ENCODE measurements at places on chromosomes 11 and 22. TPM values are rescaled to one million over a fixed set of nuclear protein-coding genes. Genes with fewer than 3 reads are reported as not detected.
A peak's percentile ranks its signal among the peaks of the same experiment; 100 is the strongest.

Gene MCAM
- 528 TPM for total RNA-seq

Gene FAM83F
- total RNA-seq = 0.42 TPM

Gene BEST1
- total RNA-seq = 5.8 TPM

Gene METTL15
- total RNA-seq = 17.1 TPM

Gene ELFN2
- total RNA-seq = 0.05 TPM

Gene TBX10
- total RNA-seq = not detected

Gene ARHGAP42
- 20.0 TPM for total RNA-seq

Gene CDHR5
- not detected for total RNA-seq

Gene TRIM6
- total RNA-seq = 1.8 TPM

Gene AMOTL1
- 47.7 TPM for total RNA-seq

Gene ZC3H7B
- total RNA-seq = 36.1 TPM

Gene MAP6
- total RNA-seq = 11.6 TPM

Gene PNPLA2
- 85.5 TPM for total RNA-seq

Gene FANCF
- 5.1 TPM for total RNA-seq

Gene RNH1
- total RNA-seq = 197 TPM

Gene DDTL
- total RNA-seq = 0.90 TPM

Gene ANO1
- total RNA-seq = 56.2 TPM

Gene KRTAP5-11
- total RNA-seq = not detected

GRCh38 chr11:330307-330693 is 9.6 kb upstream of the IFITM3 start:
- DNase-seq = peak; percentile 47

DNA sequence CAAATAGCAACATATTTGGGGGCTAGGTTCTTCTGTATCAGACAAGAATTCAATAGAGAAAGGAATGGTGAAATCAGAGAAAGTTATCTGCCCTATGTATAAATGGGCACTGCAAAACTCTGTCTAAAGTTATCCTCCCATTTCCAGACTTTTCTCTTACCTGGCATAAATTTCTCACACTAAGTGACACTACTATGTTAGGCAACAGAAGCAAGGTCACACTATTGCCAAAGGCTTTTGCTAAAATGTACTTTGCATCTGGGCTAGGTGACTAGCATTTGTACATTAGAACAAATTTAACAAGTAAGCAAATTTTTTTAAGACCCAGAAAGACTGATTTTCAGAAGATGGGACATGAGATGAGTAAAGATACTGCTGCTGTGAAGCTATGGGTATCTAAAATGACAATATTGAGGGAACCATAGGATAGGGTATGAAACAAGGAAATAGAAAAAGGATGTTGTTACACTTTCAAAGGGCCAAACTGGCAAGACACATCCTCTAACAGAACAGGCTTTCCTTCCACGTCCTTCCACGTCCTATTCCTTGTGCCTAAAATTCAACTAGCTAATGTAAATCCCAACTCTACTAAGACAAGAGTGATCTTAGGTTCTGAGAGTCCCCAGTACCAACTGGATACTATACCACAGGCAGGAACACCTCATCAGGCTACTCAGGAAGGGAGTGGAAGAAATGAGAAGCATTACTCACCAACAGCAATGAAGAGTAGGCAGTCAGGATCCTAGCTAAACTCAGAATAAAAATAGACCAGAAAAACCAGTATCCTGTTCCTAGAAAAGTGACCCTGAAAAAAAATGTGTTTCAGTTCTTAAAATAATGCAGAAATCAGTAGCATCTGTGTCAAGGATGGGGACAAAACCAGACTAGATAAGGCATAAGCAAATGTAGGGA is 22.6 kb downstream of the GDPD4 start:
- DNase-seq = no peak

DNA sequence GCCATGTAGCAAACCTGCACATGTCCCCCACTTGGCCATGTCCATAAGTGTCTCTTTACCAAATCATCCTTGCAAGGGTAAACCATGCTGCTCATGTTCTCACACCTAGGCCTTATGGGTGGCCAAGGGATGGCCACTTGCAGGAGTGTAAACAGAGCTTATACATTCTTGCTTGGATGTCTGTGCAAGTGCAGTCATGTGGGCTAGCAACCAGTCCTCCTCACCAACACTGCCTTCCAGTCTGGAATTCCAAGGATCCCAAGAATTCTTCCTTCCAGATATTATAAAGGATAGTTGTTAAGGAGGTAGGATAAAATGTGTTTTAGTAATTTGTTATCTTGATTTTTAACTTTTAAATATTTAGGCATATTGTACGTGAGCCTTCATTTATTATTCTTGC is 47.8 kb upstream of the OR5P2 start:
- no peak for DNase-seq

GRCh38 chr11:50275133-50275532 is 242.5 kb downstream of the OR4C45 start:
- DNase-seq = no peak

GRCh38 chr11:103043826-103044678 is 47.9 kb downstream of the DCUN1D5 start:
- DNase-seq = no peak

GRCh38 chr11:10844796-10845195 is 13.1 kb downstream of the ZBED5 start:
- DNase-seq = no peak

GRCh38 chr22:40499209-40499623 is 128.8 kb downstream of the SGSM3 start:
- no peak for DNase-seq

GRCh38 chr11:60150279-60150678 is 32.6 kb downstream of the MS4A6A start:
- no peak for DNase-seq

GRCh38 chr11:133385781-133386180 is 146.5 kb downstream of the OPCML start:
- DNase-seq = no peak

- DNase-seq = peak; percentile 78
Observed at GRCh38 chr11:133906241-133906640, 50.5 kb downstream of the IGSF9B start.

DNA sequence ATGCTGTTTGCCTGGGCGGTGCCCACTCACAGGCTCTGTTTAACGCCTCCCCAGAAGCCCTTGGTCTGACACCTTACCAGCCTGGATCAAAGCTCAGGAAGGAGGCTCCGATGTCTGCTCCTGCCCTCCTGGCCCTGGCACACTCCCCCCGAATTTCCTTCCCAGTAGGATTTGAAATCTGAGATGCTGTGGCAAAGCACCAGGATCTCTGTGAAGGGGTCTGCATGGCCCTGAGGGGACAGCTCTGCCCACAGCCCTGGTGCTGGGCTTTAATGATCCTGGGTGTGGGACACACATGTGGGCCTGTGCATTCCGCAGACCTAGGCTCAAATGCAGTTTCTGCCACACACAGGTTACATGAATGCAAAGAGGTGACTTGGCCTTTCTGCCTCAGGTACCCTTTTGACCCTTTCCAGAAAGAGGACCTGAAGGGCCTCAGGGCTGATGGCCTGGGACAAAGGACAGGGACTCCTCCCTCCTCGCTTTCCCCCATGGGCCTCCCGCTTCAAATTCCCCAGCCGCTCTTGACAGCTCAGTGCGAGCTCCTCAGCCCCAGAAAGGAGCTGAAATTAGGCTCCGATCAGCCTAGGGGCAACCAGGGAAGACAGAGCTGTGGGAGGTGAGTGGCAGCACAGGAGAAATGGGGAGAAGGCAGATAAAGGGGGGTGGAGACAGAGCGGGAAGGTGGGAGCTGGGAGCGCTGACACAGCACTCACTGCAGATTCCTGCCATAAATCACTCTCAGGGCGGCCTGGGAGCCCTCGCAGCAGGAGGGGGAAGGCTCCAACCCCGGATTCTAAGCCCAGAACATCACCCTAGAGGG is 41.3 kb downstream of the TRIM29 start:
- no peak for DNase-seq

- no peak for DNase-seq
Observed at GRCh38 chr11:94855666-94856065, 87.5 kb downstream of the AMOTL1 start.

DNA sequence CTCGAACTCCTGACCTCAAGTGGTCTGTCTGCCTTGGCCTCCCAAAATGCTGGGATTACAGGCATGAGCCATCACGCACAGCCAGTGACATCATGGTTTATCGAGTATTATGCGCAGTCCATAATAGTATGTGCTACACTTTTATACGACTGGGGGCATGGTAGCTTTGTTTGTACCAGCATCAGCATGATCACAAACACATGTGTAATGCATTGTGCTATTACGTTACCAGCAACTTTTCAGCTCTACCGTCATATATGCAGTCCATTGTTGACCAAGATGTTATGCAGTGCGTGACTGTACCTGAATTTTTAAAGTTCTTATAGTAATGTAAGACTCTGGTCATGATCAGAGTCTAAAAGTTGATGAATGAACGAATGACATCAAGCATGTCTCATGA is 67.9 kb downstream of the ZC3H12C start:
- no peak for DNase-seq

GRCh38 chr11:31641477-31642062 is 132.0 kb downstream of the ELP4 start:
- DNase-seq = no peak

GRCh38 chr11:78694152-78694551 is 119.5 kb upstream of the NARS2 start:
- DNase-seq = no peak

DNA sequence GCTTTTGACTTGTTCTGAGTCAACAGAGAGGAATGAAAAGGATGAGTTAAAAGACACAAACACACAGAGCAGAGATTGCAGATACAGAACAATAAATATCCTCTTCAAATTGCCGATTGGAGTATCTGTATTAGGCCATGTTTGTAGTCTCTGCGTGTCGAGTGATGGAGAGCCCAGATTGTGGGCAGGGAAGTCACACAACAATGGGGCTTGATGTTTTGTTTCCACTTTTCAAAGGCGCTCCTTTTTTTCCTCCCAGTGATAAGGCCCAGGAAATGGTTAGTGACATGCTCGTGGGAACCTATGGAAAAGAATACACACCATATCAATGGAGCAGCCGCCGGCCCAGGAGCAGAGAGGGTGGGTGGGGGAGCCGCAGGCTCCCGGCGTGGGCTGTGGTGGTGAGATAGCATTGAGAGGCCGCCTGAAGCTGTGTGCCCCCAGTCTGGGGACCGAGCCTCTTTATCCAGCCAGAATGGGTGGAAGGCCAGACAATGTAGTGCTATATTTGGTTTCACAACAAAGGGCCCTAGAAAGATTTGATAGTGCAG is 555.9 kb downstream of the INSC start:
- DNase-seq = no peak

- DNase-seq = no peak
Observed at GRCh38 chr11:46038529-46038928, 82.7 kb downstream of the PHF21A start.

DNA sequence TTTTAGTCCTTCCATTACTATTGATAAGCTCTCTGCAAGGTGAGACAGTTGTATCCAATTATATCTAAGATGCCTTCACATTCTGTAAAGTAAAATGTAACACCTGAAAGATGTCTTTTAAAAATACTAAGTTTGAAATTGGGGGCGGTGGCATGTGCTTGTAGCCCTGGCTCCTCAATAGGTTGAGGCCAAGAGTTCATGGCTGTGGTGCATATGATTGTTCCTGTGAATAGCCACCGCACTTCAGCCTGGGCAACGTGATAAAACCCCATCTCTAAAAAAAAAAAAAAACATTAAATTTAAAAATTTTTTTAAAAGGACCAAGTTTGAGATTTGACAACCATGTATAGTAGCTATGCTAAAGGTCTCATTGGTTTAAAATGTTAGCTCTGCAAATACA is 20.5 kb downstream of the CAPRIN1 start:
- no peak for DNase-seq

DNA sequence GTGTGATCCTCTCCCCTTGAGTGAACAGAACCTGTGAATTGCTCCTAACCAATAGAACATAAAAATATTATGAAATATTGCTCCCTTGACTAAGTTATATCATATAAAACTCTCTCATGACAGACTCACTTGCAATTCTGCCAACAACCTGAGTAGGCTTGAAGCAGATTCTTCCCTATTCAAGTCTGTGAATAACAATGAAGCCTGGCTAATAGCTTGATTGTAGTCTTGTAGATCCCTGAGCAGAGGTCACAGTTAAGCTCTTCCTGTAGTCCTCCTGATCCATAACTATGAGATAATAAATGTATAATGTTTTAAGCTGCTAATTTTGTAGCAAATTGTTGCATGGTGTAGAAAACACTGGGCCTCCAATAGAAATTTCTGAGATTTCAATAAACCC is 540.1 kb upstream of the TENM4 start:
- no peak for DNase-seq

- no peak for DNase-seq
Observed at GRCh38 chr11:73750228-73750627, 10.6 kb downstream of the RAB6A start.

DNA sequence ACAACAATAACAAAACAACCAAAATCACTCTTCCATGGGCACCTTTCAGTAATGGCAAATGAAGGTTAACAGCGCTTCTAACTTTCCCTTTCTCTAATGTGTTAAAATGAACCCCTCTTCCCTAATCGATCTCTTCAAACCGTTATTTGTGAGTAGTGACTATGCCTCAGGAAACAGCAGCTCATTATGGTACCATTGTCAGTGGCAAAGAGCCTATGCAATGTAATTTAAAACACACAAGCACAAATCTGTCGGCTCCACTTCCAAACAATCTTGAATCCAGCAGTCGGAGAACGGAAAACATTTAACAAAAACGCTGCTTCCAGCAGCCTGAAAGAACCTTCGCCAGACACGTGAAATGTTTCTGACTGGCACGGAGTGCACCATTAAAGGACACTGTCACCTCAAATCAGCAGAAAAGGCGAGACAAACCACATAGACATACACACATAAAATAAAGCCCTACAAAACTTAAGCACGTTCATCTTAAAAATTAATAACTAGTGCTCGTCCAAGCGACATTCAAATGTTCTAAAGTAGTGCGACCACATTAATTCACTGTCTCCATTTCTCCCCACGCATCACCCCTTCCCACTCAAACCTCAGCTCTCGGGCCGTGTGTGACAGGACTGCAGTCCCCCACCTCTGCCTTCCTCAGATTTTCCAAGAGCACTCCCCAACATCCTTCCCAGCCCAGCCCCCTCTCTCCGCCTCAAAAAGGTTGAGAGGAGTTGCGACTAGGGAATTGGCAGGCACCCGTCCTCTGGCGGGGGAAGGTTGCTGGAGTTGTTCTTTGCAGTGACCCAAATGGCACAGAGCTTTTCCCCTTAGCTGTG is 748 bp downstream of the RAB30 start:
- peak; percentile 80 for DNase-seq

DNA sequence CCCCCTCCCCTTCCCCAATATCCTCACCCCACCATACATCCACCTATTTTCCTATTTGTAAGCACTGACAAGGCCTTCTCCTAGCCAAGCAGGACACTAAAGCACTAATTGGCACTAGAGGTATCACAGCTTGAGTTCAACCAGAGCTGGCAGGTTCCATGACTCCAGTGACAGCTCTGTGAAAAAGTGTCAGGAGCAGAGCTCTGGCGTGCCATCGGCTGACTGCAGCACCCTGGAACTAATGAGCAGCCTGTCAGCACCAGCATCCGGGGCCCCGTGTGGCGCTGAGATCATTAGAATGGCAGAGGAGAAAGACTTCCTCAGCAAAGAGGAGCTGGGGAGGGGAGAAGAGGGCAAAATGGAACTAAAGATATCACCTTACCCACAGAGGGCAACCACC is 847.4 kb downstream of the NTM start:
- no peak for DNase-seq

GRCh38 chr11:93017821-93018690 is 48.6 kb downstream of the MTNR1B start:
- no peak for DNase-seq

Measured in posterior vena cava (tissue), 2 donors.